DMS79 treated with DMSO at 0.1 percent for 48 hours (cell line): ENCODE measurements at places on chromosomes 7 and 10.
A peak's percentile ranks its signal among the peaks of the same experiment; 100 is the strongest.

DNA sequence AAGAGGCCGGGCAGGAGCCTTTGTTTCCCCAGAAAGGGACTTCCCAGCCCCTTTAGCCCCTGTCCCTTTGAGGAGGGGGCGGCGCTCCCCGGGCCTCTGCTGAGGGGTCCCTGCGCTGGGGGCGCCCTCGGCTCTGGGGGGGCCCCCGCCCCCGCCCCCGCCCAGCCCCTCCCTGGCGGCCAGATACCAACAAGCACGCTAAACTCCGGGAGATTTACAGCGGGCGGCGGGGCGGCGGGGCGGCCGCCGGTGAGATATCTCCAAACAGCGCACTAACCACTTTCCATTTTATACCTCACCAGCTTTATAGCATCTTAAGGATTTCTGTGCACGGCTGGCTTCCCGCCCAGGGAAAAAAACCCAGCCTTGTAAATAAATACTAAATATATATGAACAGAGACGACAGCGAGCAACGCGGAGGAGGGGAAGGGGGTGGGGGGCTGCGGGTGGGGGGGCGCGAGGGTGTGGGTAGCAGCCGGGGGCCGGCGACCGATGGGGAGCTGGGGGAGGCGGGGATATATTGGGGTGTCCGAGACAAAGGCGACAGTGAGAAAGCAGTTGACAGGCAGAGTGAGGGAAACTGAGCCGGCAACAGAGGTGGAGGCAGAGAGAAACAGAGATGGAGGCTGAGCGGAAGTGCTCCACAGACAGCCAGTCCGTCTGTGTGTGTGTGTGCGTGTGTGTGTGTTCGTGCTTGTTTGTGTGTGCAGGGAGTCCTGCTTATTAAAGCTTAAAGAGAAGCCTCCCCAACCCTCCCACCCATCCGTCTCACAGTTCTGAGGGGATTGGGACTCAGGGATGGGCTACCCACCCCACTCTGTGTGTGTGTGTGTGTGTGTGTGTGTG is 85.8 kb downstream of the HIF1AN start:
- no peak for DNase-seq

- DNase-seq = no peak
Observed at GRCh38 chr7:6299774-6300173, 27.4 kb upstream of the CYTH3 start.

- DNase-seq = no peak
Observed at GRCh38 chr10:102604439-102604841, 39.8 kb upstream of the TRIM8 start.

GRCh38 chr7:30028216-30028748 is at the start of gene PLEKHA8:
Gene PLEKHA8 (plus strand): TSS chr7:30028412. CDS start chr7:30028763, 351 bp downstream.
- DNase-seq = peak; percentile 88

- no peak for DNase-seq
Observed at GRCh38 chr7:1322240-1323110, 89.8 kb downstream of the UNCX start.

DNA sequence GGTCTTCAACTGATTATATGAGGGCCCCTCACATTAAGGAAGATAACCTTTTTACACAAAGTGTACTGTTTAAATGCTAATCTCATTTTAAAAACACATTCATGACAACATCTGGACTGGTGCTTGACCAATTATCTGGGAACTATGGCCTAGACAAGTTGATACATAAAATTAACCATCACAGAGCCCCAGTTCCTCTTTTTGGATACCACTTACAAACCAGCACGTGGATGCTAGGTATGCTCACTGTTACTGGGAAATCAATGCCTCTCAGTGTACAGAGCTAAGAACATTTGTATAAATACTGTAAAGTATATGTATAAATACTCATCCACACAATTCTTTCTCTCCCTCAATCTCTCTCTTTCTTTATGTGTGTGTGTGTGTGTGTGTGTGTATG is 1217.8 kb upstream of the LRRTM3 start:
- no peak for DNase-seq

DNA sequence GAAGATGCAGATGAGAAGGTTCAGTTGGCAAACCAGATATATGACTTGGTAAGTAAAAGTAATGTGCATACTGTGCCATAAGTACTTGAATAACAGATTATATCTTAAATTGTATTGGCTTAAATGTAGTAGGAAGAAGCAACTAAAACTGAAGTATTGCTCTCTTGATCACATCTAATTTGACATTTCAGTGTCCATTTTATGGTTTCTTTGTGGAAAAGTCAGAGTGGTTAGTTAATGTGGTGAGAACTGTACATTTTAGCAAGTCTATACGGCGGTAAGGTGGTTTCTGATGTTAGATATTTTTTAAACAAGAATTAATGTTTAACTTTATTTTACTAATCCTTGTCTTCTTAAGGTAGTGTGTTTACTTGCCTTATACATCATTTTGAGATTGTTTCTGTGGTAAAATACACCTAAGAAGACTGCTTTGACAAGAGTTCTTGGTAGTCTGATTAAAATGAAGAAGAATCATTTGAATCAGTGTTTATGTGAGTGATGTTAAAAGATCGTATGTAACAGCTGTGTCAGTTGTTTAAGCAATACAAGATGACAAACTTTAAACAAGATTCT is 5.1 kb downstream of the ING3 start:
- no peak for DNase-seq

DNA sequence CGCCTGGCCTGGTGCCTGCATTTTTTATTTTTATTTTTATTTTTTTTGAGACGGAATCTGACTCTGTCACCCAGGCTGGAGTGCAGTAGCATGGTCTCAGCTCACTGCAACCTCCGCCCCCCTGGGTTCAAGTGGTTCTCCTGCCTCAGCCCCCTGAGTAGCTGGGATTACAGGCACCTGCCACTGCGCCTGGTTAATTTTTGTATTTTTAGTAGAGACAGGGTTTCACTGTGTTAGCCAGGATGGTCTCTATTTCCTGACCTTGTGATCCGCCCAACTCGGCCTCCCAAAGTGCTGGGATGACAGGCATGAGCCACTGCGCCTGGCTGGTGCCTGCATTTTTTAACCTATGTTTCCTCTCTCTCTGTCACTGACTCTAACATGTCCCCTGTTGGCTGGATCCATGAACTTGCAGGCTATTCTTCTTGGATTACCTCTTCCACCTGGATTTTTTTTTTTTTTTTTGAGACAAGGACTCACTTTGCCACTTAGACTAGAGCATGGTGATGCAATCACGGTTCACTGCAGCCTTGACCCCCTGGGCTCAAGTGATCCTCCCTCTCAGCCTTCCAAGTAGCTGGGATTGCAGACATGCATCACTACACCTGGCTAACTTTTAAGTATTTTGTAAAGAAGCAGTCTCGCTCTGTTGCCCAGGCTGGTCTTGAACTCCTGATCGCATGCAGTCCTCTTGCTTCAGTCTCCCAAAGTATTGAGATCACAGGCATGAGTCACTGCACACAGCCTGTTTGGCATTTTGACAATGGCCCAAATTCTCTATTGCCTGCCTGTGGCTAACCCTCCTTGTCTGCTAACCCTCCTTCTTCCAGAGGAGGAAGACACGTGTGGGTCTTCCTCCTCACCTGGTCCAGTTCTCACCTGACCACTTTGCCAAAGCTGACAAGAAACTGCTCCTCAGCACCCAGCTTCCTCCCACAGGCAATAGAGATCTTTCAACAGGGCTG is 23.0 kb upstream of the PRPF18 start:
- peak; percentile 79 for DNase-seq

DNA sequence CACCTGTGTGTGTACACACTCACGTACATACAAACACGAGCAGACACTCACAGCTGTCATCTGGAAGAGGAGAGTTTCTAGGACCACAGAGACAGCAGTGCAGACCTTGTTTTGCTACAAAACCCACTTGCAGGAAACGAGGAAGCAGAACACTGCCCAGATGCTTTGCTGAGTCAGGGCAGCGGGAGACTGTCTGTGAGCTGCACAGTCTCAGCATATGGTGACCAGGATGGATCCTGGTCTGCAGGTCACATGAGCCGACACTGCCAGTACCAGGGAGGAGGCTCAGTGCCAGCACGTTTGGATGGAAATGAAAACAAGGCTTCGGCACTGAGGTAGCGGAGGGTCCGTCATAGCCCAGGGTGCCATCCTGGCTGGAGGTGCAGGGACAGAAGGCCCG is 117.6 kb upstream of the DPP6 start:
- no peak for DNase-seq

- no peak for DNase-seq
Observed at GRCh38 chr10:35246770-35247343, 89.5 kb upstream of the CCNY start.

DNA sequence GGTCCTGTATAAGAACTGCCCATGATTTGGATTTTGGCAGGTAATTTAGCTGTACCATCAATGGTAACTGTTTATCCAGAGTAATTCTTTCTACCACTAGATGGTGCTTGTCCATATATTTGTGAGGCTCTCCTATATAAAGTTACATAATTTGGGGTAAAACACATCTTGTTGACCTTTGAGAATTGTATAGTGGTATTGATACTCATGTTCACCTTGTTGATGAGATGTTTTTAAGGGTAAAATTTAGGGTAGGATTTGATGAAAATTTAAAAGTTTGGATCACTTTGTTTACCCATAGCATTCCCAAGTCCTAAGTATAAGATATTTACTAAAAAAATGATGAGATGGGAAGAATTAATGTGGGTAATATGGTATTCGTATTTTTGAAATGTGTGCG is 31.6 kb downstream of the ST7 start:
- peak; percentile 58 for DNase-seq

- DNase-seq = no peak
Observed at GRCh38 chr7:41529831-41530230, 173.1 kb downstream of the INHBA start.

- no peak for DNase-seq
Observed at GRCh38 chr7:41691286-41692190, 11.4 kb downstream of the INHBA start.

DNA sequence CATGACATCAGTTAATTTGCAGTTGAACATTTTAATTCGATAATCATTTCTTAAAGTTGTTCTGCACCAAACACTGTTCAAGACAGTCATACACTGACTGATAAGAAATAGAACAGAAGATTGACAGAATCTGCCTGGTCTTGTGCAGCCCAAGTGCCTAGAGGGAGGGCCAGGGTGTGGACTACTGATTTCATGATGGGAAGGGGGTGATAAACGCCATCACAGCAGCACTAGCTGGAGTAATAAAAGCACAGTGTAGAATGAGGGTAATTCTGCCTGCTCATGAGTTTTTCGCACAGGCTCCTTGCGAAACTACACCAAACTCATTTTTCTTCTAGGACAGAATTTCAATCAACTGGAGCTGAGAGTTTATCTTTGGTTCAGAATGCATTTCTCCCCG is 270.1 kb downstream of the ARL4A start:
- DNase-seq = no peak
